ENCODE measurements at places on chromosomes 3 and 15. TPM values are rescaled to one million over a fixed set of nuclear protein-coding genes. Genes with fewer than 3 reads are reported as not detected.

Gene TNFSF10
- 13.0 TPM for total RNA-seq

Gene TMC3
- total RNA-seq: not detected

Gene CILP
- 24.0 TPM for total RNA-seq

Gene SI
- not detected for total RNA-seq

Gene GPR176
- total RNA-seq: 2.7 TPM

Gene AMOTL2
- 64.6 TPM for total RNA-seq

Gene CTXN2
- not detected for total RNA-seq

Gene ARNT2
- total RNA-seq: 4.7 TPM

Gene SAMD7
- not detected for total RNA-seq

Gene IQCF5
- not detected for total RNA-seq

Gene KNG1
- not detected for total RNA-seq

Gene HGD
- total RNA-seq: 0.73 TPM

Gene ZIC1
- not detected for total RNA-seq

Gene TMEM212
- not detected for total RNA-seq

Gene MTFMT
- 18.4 TPM for total RNA-seq

Gene LMAN1L
- total RNA-seq: 7.9 TPM

Gene GOLGA8T
- 1.6 TPM for total RNA-seq

Gene MYZAP
- total RNA-seq: 658 TPM

Gene EIF3J
- 78.4 TPM for total RNA-seq

Gene CNTN3
- 1.3 TPM for total RNA-seq

Gene PHC3
- 57.0 TPM for total RNA-seq

Gene PODXL2
- 2.2 TPM for total RNA-seq

Gene MUC13
- total RNA-seq: 0.13 TPM

Gene TUSC7
- not detected for total RNA-seq

Gene DUOXA2
- not detected for total RNA-seq

Gene HESX1
- total RNA-seq: 0.57 TPM

Gene THSD4
- total RNA-seq: 116 TPM

Gene LINGO1
- total RNA-seq: 3.0 TPM

Gene IL17RB
- 0.08 TPM for total RNA-seq

Gene AMIGO3
- 0.35 TPM for total RNA-seq

Gene ATP13A4
- total RNA-seq: not detected
